GM10248 (cell line): ENCODE measurements at places on chromosomes 1 and 21.

DNA sequence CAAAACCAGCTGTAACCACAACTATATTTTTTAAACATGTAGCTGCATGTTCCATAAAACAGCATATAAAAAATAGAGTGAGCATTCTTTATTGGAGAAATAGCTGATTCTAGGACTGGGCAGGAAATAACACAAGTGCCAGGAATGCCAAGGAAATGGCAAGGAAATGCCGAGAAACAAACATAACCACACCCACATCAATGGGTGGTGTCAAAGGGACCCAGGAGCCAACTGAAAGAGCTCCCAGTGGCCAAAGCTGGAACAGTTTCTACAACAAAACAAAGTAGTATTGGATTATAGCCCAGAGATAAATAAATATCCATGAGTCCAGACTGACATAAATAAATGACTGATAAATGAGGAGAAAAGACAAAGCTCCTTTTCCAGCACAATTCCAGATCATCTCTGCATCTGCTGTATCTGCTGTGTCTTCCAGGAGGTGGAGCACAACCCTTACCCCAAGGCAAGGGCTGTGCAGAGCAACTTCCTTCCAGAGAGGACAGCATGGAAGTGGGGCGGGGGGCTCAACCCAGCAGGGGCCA, 28.1 kb downstream of the ADARB1 start:
- no peak for DNase-seq

DNA sequence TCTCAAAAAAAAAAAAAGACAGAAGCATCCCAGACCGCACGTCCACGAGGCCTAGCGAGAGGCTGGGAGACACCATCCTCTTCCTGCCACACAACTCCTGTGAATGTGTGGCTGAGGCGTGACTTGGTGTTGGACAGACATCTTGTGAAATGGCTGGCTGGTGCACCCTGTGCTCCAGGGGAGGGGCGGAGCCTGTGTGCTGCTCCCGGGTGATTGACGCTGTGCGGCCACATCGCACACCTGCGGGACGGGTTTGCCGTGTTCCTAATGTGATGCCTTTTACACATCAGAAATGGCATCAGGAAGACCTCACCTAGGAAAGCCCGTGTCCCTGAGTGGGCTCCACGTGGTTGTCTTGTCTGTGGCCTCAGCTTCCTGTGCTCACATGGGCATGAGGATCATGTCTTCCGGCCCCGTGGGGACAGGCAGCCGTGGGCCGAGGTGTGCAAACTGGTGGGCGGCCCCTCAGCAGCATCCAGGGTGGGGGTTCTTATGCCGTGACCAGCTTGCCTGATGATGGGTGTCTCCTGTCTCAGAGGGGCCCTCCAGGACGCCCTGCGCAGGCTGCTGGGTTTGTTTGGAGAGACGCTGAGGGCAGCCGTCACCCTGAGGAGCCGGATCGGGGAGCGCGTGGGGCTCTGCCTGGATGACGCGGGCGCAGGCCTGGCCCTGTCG, 64.4 kb downstream of the PCNT start:
- no peak for DNase-seq

DNA sequence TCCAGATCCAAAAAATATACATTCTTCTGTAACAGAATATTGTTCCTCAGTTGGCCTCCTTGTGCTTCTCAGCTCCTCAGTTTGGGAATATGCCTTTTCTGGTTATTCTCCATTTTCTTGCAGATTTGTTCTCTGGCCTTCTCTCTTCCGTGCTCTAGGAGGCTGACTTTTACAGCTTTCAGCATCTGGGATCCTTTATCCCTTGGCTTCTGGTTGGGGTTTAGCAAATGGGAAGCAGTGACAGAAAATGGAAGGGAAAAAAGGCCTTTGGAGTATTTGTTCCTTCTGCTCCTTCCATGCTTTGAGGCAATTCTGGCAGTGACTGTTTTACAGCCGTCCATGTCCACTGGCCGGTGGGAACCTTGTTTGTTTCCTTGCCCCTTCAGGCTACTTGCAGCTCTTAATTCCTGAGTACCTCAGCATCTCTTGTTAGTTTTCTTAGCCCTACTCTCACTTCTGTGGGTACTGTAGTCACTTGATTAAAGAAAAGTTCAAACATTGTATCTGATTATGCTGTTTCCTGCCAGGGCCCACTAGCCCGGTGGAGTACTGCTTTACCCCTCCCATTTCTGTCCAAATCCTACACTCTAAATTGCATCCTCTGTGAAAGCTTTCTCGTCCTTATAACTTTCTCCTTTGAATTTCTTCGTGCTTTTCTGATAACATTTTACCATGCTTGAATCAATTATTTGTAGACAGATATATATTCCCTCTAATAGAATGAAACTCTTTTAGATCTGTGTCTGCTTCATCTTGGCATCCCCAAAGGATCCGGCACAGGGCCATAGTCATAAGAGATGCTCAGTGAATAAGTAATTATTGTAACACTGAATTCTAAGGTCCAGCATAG, 118.2 kb downstream of the OSBPL9 start:
- no peak for DNase-seq

DNA sequence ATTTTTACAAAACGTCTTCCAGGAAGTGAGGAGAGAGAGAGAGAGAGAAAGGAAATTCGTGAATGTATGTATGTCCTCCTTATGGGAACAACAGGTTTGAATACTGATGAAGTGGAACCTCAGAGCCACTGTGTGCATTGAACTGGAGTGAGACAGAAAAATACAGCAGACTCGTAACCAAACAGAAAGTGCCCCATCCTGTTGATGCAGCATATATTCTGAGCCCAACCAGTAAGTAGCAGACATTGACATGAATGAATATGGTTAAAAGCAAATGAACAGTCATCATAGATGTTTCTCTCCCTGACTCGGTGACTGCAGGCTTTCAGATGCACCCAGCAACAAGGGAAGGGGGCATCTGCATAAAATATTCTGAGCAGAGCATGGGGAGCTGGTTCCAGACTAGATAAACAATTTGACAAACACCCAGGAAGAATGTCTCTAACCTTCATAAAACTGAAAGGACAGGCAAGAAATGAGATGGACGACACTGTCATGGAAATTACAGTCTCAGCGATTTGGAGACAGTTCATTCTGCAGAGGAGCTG, 471.0 kb upstream of the PBX1 start:
- DNase-seq = no peak

DNA sequence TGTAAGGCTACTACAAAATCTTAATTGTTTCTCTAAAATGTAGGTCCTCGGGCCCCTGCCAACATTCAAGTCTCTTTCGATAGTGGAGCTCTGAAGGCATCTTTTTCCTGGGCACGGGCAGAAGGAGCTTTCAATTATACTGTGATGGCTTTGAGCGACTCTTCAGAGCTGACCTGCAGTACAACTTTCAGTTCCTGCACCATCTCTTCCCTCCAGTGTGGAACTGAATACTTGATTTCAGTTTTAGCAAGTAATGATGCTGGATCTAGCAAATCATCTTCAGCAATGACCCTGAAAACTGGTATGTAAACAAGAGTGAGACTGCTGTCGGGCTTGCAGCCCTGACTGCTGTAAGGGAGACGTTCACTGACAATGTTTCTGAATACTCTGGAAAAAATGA, 9.6 kb downstream of the FNDC7 start:
- DNase-seq = no peak

GRCh38 chr21:38334866-38335265, 78.1 kb downstream of the KCNJ15 start:
- DNase-seq = no peak

DNA sequence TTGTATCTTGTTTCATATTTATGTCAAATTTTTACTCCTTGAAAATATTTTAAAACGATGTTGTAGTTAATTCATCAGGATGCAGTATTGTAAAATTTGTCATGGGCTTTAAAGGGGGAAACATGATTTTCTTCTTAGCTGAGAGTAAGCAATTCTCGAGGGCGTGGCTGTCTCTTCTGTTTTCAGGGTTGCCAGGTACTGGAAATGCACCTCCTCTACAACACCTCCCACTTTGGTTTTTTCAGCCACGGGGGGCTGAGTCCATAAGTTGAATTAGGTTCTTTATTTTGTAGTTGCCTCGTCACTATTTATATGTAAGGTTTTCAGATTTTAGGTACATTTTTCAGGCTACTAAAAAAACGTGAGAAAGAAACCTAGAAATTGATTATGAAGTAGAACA, 64.0 kb downstream of the PRDM2 start:
- DNase-seq = no peak

DNA sequence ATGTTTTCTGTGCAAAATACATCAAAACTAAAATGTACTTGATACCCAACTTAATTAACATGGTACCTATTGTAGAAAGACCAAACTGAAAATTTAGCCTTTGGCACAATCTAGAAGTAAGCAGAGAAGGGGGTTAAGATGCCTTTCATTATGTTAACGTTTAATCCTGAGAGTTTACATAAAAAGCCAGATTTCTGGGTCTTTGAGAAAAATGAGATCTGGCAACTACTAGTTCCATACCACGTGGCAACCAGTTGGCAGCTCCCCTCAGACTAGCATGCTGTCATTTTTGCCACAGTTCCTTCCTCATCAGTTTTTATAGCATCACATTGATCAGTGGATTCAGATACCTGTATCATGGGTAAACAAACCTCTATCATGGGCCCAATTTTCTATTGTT, 1.5 kb downstream of the RO60 start:
- peak; percentile 11 for DNase-seq

DNA sequence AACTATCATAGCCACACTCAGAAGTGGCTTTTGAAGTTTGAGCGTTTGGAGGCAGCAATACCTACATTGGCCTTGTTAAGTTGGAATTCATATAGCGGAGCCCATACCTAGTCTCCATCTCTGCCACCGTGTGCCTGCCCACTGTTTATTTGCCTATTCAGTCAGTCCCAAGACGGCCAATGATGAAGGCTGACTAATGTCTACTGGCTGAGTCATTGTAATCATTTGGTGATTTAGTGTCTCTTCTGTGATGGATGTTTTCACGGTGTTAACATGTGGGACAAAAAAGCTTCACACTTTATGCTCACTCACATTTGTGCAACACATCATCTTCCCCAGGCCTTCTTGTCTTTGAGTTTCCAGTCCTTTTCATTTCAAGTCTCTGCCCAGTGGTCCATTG, 92.6 kb upstream of the PBX1 start:
- DNase-seq = no peak

- DNase-seq = no peak
These were observed 19.1 kb downstream of the COA7 start for GRCh38 chr1:52679048-52679447.

- no peak for DNase-seq
These were observed 34.2 kb downstream of the VWA5B1 start for GRCh38 chr1:20324704-20325406.

- no peak for DNase-seq
These were observed 3.8 kb downstream of the LMNA start for GRCh38 chr1:156118177-156118868.
